ENCODE measurements at places on chromosomes 6 and 20.
A peak's percentile ranks its signal among the peaks of the same experiment; 100 is the strongest.

- ATAC-seq: no peak
Measured at GRCh38 chr6:87257565-87257964, 64.8 kb upstream of the SMIM8 start.

GRCh38 chr6:875012-875411 lies 182.1 kb upstream of the EXOC2 start:
- ATAC-seq: no peak

DNA sequence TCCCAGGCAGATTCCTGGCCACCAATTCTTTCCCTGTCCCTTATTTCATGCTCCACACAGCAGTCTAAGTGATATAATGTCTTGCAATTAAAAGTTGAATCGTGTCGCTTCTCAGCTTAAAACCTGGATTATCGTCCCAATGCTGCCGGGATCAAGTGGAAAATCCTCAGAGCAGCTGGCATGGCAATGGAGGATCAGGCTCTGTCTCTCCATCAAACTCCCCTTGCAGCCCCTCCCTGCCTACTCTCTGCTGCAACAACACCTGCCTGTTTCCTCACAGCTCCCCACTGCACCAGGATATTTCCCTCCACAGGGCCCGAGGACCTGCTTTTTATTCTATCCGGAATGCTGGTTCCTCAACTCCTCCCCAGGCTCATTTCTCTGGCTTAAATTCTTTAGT lies 277.1 kb downstream of the SYNE1 start:
- no peak for ATAC-seq

GRCh38 chr6:125808060-125808459 lies 17.3 kb downstream of the NCOA7 start:
- ATAC-seq: no peak

DNA sequence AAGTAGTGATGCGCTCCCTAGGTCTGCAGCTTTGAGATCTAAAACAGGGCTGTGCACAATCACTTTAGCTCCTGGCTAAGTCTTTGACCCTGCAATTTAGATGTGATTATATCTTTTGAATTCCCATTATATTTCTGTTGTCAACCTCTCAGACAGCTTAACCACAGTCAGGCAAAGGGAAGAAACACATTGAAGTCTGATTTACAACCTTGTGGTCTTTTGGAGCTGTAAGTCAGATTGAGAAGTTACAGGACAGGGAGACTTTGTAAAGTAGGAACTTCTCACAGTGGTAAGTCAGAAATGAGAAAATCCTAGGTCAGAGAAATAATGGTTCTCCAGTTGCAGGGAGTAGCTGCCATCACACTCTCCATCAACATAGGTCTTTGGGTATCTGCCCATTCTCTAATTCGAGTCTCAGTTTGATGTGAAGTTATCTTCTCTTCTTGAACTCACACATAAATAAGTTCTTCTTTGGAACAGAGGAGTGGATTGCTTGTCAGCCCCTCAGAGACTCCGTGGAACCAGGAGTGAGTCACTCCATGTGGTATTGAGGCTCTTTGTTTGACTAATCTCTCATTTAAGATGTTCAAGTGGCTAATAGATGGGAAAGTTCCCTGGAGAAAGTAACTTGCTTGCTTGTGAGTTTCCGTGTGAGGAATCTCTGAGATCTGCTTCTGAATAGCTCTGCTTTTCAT lies 35.0 kb upstream of the SGK1 start:
- ATAC-seq: peak; percentile 79

- no peak for ATAC-seq
Measured at GRCh38 chr20:61682996-61683681, 382.5 kb downstream of the TAF4 start.

DNA sequence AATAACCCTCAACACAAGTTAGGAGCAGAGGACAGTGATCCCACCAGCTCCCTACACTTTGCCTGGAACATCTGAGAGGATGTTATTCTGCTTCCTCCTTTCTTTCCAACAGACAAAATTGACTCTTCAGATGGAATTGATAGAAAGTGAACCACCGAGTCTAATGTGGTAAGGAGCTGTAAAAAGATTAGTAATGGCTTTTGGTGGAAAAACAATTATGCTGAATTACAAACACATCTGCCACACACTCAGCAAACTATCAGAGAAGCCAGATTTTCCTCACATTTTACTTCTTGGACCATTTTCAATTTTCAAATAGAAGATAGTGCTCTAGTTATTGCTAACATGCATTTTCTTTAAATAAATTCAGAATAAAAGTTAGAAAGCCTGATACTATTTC lies 171.8 kb upstream of the COL21A1 start:
- ATAC-seq: no peak

DNA sequence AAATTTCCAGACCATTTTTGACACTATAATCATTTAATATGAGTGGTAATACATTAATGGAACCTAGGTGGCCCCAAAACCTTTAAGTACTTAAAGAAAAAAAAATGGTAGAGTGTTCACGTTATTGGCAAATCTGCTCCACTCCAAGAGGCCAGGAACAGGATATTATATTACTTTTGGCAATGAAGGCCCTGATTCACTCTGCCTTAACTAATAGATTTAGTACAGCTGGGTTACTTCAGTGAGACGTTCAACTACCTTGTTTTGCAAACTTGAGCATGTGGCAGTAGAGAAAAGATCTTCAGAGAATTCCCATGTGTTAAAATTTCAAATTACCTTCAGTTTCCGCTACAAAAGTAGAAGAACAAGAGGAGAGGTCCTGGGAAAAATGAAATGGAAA lies 12.8 kb downstream of the ADNP start:
- no peak for ATAC-seq

DNA sequence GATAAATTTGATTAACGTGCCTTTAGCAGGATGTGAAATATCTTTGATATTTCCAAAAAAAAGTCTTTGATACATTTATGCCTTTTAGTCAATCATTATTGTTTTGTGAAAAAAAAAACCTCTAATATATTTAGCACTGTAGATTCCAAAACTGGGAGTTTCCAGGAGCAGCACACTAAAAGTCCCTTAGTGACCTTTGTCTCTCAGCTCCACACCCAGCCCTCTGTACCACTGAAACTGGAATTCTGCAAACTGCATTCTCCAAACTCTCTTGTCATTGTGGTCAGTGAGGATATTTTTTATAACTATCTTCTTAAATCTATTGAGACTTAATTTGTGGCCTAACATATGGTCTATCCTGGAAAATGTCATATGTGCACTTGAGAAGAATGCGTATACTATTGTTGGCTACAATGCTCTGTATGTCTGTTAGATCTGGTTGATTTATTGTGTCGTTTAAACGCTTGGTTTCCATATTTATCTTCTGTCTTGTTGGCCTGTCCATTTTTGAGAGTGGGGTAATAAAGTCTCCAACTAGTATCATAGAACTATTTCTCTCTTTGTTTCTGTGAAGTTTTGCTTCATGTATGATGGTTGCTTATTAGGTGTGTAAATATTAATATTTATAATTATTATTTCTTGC lies 73.2 kb upstream of the CNKSR3 start:
- no peak for ATAC-seq

- peak; percentile 51 for ATAC-seq
Measured at GRCh38 chr6:42197555-42198362, 3.0 kb upstream of the GUCA1B start.

- ATAC-seq: peak; percentile 20
Measured at GRCh38 chr20:32062776-32063170, 10.7 kb downstream of the HCK start.

DNA sequence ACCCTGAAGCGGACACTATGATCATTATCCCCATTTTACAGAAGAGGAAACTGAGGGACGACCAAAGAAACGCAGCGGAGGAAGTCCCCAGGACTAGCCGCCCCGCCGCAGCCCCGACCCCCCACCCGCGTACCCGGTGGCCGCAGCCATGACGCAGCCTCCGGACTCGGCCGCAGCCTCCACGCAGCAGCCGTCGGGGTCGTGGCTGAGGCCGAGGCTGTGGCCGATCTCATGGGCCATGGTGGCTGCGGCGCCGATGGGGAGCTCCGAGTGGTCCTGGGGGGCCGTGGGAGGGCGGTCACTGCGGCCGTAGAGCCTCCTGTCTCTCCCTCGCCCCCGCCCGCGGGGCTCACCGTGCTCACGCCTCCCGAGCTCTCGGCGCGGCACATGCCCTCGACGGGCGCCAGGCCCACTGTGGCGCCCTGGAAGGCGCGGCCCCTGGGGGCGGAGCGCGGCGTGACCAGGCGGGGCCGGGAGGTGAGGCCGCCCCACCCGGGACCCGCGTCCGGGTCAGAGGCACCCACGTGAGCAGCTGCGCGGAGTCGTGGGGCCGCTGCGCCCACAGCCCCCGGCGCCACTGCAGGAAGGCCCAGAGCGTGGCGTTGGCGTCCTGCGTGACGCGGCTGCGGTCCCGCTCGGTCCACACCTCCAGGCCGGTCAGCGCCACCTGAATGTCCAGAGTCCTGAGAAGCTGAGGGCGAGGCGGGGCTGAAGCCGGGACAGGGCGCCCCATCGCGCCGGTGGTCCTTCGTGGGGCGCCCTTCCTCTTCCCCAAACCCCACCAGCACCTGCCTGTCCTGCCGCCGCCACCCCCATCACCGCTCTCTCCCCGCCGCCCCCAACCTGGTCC lies 8.4 kb downstream of the ADAM33 start:
- no peak for ATAC-seq

GRCh38 chr6:131456565-131456964 lies 116.5 kb upstream of the ARG1 start:
- ATAC-seq: no peak

- no peak for ATAC-seq
Measured at GRCh38 chr6:12476484-12476883, 186.3 kb downstream of the EDN1 start.

DNA sequence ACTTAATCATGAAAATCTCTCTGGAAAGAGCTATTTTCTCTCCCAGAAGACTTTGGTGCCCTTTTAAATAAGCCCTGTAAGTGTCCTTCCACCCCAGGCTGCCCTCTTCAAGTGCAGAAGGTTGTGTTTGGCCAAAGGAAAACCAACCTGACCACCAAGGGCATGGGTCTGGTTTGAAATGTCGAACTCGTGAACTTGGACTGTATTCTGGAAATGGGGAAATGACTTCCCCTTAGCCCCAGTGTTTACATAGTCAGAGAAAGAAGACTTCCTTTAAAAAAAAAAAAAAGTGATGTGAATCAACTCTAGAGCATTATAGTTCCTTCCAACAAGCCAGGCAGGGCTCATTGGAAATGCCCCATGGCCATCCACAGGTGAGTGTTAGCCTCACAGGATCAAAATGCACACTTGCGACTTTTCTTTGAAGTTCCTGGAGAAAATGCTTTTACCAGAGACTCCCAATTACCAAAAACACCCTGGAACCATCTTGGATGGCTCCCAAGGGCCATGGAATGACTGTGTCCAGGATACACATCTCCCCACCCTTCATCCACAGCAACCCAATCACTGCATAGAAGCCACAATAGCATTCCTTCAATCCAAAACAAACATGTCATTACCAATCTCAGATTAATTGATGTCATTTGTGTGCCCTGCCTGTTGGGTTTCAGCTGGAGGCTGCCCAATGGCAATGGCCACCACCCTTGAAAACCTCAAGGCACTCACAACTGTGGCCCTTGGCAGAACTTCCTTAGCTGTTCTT lies 133.8 kb downstream of the CLIC5 start:
- ATAC-seq: no peak

DNA sequence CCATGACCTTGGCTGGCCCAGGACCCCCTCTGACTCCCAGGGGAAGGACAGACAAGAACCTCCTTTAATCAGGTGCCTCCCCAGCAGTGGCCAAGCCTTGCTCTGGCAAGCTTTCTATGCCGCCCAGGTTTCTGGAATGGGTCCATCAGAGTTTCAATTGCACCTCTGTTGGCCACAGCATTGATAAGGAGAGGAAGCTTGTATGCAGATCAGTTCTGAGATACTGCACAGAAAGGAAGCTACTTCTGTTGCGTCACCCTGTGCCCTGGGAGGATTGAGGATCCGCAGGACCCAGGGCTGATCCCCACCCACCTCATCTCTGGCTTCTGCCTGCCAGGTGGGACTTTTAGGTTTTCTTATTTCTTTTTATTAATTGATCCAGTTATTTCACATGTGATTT lies 167.2 kb downstream of the TFAP2C start:
- ATAC-seq: no peak

DNA sequence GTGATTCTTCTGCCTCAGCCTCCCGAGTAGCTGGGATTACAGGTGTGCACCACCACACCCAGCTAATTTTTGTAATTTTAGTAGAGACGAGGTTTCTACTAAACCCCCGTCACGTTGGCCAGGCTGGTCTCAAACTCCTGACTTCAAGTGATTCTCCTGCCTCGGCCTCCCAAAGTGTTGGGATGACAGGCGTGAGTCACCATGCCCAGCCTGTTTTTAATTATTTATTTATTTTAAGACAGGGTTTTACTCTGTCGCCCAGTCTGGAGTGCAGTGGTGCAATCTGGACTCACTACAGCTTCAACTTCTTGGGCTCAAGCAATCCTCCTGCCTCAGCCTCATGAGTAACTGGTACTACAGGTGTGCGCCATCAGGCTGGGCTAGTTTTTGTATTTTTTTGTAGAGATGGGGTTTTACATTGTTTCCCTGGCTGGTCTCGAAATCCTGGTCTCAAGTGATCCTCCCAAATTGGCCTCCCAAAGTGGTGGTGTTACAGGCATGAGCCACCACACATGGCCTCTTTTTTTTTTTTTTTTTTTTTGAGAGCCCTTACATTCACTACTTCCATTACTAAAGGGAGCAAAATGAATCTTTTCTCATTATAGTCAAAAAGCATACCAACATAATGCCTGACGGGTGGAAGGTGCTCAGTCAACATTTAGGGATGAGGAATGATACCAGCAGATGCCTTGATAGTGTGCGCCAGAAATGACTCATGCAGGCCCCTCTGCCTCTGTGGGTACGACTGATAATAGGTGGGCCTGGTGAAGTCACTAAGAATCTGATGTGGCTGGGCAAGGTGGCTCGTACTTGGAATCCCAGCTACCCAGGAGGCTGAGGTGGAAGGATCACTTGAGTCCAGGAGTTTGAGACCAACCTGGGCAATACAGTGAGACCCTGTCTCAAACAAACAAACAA lies 17.8 kb upstream of the RALGAPB start:
- no peak for ATAC-seq

GRCh38 chr6:22001396-22002027 lies 295.3 kb downstream of the PRL start:
- ATAC-seq: no peak

DNA sequence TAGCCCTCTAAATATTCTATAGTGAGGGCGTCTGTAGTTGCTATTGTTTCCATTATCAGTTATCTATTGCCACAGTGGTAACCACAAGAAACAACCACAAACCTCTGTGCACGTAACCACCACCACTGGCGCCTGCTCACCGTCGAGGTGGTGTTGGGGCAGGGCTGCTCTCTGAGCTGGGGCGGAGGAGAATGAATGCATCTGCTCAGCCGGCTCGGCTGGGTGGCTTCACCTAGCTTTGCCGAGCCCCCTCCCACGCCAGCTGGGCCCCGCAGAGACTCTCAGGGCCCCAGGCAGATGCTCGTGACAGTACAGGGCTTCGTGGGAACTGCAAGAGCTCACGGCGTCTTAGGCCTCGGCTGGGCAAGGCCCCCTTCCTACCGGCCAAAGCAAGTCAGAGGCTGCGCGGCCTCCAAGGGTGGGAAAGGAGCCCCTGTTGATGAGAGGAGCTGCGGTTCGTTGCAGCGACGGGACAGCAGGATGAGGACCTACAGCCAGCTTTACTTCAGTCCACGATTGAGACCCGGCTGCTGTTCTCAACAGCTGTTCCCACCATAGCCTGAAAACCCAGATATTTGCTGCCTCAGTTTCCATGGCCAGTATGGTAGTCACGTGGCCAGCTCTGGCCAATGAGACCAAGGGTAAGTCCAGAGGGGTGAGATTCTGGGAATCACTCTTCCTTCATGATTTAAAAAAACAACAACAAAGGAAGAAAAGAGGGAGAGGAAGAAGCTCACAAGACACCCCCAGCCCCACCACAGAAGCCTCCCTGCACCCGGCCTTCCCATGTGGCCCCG lies 120.2 kb upstream of the AFDN start:
- ATAC-seq: peak; percentile 96
